ENCODE measurements at places on chromosomes 16 and 17.

DNA sequence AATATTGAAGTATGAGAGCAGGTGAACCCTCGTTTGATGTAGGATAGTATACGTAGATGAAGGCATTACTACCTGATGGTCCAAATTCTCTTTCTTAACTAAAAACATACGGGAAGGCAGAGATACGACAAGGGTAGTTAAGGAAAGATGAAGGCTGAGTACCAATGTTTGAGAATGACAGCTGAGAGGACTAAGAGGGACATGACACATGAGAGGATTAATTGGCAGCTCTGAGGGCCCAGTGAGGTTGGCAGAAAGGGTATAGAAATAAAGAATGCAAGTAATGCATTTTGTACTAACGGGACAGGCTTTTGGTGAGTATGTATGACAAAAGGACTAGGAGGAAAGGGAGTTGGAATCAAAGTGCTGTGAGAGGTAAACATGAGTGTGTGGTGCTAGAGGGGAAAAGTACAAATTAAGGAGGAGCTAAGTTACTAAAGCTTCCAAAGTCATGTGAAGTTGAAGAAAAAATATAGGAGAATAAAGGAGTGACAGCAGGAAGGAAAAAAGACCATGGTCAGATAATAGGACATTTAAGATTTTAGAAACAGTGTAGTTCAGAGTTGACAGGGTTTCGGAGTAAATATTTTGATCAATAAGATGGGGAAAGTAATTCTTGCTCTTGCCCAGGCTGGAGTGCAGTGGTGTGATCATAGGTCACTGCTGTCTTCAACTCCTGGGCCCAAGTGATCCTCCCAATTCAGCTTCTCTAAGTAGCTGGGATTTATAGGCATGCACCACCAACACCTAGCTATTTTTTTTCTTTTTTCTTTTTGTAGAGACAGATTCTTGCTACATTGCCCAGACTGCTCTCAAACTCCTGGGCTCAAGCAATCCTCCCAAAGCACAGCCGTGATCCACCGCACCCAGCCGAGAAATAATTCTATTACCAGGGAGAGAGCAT is 43.1 kb upstream of the ITGA2B start:
- no peak for DNase-seq

GRCh38 chr16:57147381-57148221 is 38.2 kb downstream of the PSME3IP1 start:
- DNase-seq = no peak

DNA sequence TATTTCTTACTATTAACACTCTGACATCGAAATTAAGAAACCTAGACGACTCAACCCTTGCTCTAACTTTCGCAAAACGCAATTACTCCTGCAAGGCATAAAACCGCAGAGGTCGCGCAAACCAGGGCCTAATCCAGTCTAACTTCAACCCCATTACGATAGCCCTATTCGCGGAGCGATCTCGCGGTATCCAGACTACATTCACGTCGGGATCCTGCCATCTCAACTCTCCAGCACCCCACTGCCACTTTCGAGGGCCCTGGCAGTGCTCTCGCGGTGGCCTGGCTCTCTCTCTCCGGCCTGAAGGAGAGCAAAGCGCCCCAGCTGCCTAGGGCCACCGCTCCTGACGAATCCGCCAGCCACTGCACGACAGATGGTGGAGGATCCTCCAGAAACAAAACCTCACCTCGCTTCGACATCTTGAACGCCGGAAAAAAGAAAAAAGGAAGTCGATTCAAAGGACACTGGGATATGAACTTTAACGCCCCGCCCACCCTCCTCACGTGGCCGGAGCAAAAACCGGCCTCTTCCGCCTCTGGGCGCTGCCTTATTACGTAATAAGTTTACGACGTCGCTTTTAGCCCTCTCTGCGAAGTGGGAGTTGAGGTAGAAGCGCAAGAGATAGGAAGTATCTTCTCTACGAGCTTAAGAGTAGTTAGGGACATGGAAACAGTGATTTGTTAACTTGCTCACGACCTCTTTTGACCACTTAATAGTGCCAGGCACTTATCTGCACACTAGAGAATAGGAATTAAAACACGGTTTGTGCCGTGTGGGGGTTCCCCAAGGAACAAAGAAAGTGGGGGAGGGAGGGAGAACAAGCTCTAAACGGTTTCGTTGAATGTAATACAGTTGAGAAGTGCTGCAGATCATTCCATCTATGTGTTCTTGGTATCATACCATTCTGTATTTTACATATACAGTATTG is at the start of gene RPL23:
Gene RPL23, minus strand, starts transcription at position 430 of the 928 bp plus-strand sequence. Its CDS starts 11 bp downstream, at position 419.
- peak; percentile 96 for DNase-seq

DNA sequence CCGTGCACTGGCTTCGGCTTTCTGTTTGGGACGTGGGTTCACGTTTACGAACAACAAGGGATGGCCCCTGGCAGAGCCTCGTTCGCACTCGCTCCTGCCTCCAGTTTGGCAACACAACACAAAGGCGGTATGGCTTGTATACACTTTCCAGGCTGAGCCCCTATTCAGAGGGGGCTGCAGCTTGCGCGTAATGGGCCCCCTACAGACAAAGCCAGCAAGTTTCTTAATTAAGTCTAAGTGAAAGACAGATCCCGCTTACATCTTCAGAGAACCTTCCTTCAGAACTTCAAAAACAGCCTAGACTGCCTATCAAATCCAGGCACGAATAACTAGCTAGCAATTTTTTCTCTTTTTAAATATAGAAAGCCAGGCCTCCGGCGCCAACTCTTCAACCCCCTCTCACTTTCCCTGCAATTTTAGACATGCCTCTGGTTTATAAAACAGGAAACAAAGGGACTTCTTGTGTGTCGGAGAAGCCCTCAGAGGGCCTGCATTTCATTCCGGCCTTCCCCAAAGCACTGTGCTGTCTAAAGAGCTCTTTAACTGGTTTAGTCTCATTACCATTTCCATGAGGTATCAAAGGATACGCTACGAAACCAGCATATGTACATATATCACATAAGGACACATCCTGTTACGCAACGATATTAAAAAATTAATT is 244.9 kb downstream of the STX8 start:
- no peak for DNase-seq

GRCh38 chr16:69727916-69728270 is 1.5 kb upstream of the NQO1 start:
- DNase-seq = no peak

DNA sequence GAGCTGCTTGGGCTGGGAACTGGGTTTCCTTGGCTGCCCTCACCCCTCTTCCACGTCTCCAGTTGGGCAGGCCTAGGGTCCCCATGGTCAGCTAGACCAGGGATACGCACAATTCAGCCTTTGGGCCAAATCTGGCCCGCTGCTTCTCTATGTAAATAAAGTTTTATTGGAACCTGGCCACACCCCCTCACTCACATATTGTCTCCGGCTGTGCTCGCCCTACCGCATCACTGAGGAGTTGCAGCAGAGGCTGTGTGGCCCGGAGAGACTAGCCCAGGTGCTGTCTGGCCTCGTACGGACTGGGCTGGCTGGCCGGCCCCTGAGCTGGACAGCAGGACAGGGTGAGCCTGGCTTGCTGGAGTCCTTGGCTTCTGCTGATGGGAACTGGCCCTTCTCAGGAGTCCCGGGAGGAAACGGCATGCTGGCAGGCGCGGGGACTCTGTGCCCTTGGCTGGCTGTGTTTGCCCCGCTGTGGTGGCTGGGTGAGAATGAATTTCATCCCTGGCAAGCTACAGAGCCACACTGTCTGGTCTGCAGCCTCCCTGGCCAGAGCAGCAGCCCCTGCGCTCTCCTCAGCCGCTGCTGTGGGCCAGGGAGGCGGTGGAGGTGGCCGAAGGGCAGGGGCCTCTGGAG is 82.0 kb downstream of the ENGASE start:
- no peak for DNase-seq

DNA sequence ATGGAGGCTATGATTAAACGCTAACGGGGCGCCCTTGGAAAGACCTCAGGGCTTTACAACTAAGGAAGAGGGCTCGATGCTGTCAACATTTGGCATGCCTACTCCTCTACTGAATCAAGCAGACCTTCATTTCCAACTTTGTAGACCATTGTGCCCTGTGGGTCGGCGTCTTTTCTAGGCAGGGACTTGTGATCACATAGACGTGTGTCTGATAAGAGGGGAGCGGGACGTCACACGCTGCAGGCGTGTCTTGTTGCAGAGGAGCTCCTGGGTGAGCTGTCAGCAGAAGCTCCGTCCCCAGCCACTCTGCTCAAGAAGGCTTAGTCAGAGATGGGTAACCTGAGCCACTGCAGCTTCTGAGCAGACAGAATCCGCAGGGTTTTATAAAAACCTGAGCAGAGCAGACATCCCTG is 2.8 kb downstream of the MAPK8IP3 start:
- no peak for DNase-seq

GRCh38 chr16:27703121-27703520 is 153.2 kb downstream of the KATNIP start:
- DNase-seq = no peak

DNA sequence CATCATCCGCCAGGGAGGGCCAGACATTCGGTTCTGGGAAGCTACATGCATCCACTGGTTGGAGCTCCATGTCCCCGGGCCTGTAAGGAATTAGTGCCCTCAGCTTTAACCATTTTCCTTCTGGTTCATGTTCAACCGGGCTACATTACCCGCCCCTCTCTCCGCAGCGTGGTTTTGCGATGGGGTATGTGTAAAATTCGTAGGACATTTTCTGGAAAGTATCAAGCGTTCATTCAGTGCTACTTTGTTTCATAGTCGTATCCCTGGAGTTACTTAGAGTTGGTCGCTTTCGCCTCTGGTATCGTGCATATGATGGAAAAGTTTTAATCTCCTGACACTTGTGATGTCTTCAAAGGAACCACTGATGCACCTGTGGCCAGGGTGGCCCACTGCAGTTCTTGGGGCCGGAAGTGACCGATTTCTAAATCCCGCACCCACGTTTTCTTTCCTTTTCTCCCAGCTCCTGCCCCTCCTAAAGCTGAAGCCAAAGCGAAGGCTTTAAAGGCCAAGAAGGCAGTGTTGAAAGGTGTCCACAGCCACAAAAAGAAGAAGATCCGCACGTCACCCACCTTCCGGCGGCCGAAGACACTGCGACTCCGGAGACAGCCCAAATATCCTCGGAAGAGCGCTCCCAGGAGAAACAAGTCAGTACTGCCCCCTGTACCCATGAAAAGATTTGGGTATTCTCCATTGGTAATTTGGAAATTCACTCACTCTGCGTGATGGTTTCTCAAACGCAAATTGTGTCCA is 637 bp downstream of the RPL23A start:
- no peak for DNase-seq

GRCh38 chr17:35714988-35715387 is 16.5 kb upstream of the RASL10B start:
- no peak for DNase-seq

DNA sequence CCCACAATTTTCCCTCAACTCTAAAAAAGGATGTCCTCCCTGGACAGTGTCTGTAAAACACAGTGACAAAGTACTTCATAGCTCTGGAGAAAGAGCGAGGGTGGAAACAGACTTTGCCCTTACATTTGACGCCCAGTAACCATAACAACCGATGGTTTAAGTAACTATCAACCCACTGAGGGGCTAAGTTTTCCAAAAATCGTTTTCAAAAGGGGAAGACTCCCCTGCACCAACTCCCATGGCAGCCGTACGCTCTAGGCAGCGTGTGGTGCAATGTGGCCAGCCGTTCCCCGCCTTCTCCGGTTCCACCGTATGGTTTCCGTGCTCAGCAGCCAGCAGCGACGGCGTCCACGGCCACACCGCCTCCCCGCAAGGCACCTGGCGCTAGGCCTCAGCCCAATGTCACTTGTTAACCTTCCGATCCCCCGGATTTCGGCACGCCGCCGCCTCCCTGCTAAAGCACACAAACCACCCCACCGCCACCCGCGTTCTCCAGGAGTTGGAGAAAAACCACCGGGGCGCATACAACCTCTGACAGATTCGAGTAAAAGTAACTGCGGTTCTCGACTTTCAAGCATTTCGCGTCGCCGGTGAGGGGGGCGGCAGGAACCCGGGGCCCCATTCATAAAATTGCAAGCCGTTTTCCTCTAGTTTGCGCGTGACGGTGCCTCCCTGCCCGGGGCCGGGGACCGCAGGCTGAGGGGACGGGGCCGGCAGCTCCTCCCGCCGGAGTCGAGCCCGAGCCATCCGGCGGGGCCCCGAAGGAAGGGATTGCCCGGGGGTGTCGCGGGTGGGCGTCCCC is 661 bp downstream of the TEX2 start:
- DNase-seq = no peak

DNA sequence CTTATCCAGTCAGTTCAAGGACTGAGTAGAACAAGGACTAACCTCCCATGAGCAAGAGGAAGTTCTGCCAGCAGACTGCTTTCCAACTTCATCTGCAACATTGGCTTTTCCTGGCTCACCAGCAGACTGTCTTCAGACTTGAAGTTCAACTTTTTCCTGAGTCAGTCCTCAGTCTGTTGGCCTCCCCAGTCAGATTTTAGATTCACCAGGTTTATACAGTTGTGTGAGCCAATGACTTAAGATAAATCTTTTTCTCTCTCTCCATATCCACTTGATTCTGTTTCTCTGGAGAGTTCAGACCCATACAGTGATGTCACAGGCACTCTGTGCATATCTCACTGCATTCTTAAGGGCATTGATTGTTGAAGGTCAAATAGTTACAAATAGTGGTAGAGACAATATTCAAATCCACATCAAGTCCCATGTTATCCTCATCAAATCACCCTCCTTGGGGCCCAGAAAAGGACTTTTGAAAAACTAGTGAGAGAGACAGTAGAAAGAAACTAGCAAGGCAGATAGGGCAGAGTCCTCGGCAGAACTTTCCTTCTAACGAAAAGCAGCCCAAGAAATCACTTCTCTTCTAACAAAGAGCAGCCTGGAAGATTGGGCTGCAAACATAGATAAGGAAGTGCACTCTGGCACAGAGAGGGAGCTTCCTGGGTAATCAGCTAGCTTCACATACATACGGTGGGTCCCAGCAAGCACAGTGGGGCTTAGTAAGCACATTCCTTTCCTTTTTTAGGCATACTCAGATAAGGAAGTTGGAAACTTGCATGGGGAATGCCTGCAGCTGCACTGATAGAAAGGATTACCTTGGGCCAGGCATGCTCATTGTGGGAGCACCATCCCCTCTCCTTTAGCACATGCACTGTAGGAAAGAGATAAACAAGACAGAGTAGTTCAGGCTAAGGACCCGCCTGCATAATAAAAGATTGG is 132.3 kb upstream of the FAM20A start:
- no peak for DNase-seq

- DNase-seq = peak; percentile 98
Measured at GRCh38 chr17:17836250-17836817, 452 bp downstream of the SREBF1 start.

DNA sequence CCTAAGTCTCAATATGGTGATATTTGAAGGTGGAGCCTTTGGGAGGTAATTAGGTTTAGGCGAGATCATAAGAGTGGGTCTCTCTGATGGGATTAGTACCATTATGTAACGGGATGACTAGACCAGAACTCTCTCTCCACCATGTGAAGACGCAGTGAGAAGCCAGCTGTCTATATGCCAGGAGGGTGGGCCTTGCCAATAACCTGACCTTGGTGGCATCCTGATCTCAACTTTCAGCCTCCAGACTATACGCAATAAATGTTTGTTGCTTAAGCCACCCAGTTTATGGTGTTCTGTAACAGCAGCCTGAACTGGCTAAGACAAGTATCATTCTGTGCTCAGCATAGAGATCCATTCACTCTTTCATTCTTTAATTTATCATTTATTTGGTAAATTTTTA is 167.2 kb upstream of the CDH11 start:
- no peak for DNase-seq

GRCh38 chr16:74521691-74522090 is 85.2 kb downstream of the GLG1 start:
- no peak for DNase-seq

GRCh38 chr17:61366715-61367413 is 32.8 kb upstream of the TBX2 start:
- DNase-seq = no peak

- no peak for DNase-seq
Measured at GRCh38 chr16:73319737-73320136, 271.8 kb upstream of the ZFHX3 start.
